ENCODE measurements at places on chromosomes 16 and 17.

- peak; percentile 51 for DNase-seq
These were observed 45.7 kb downstream of the CMTM4 start for GRCh38 chr16:66650707-66651473.

- no peak for DNase-seq
These were observed 622 bp downstream of the TOM1L2 start for GRCh38 chr17:17971431-17972125.

- DNase-seq, result no peak
These were observed 325.3 kb downstream of the UTP18 start for GRCh38 chr17:51585514-51586104.

GRCh38 chr17:72970246-72970645, 122.2 kb downstream of the SLC39A11 start:
- no peak for DNase-seq

GRCh38 chr16:21953541-21953902, 361 bp downstream of the UQCRC2 start:
- DNase-seq, result no peak

DNA sequence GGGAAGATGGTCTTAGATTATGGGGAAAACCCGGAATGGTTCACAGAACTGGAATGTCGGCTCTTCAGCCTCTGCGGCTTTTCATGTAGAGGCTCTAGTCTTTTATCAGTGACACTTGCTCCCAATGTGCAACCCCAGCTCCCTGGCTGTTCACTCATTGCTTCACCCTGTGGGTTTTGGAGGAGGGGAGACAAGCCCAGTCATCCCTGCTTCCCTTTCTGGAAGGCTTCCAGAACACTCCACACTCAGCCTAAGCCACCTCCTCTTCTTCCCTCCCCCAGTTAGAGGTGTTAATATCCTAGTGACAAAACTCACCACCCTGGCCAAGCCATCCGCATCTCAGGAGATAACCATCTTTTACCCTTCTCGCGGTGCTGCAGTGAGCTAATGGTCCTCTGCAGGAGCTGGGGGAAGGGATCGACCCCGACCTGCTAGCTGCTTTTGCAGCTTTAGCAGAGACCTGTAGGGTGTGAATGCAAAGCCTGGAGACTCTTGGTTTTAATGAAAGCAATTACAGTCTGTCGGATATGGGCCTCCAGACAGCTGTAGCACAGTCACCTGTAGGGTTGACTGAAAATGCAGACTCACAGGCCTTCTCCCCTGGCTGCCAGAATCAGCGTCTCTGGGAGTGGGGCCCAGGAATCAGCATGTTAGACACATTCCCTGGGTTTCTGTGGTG, 24.3 kb upstream of the LASP1NB start:
- DNase-seq, result peak; percentile 64

DNA sequence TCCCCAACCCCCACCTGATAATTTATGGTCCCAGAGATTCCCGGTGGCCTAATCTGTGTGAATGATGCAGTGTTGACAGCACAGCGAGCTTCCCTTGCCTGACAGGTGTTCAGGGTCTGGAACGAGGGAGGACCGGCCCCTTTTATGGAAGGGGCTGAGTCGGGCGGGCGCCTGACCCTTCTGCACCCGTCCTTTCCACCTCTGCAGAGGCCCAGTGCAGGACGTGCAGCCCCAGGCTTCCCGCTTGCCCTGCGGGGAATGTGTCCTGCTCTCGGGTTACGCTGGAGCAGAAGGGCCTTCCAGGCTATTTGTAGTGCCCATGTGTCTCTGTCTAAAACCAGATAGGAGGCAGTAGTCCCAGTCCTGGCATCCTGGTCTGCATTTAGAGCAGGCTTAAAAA, 16.2 kb downstream of the SMTNL2 start:
- DNase-seq, result no peak

GRCh38 chr17:46818929-46819859, 702 bp upstream of the WNT3 start:
- DNase-seq, result no peak

DNA sequence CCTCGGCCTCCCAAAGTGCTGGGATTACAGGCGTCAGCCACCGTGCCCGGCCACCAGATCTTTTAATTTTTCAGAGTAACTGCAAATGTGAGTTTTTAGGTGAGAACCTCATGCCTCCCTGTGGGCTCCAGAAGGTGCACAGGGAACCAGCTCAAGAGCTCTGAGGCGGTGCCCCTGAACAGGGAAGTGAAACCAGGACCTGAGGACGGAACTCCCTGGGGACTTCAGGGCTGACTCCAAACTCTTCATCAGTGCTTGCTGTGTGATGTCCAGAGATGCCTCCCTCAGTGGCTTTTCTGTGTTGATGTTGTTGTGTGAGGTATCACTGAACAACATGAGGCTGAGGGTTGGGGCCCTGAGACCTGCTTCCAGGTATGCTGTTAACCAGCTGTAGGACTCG, 23.8 kb downstream of the SLC12A3 start:
- DNase-seq, result no peak

- DNase-seq, result no peak
These were observed 66.0 kb downstream of the CDK12 start for GRCh38 chr17:39527220-39527813.

GRCh38 chr17:71315568-71315967, 805.3 kb upstream of the SOX9 start:
- no peak for DNase-seq

- no peak for DNase-seq
These were observed at the start of gene ANKS4B for GRCh38 chr16:21233521-21234150. Gene ANKS4B (plus strand): TSS chr16:21233699. CDS start chr16:21233738, 39 bp downstream.

GRCh38 chr16:71594000-71594646, 17.2 kb upstream of the TAT start:
- DNase-seq, result no peak

GRCh38 chr17:64020056-64020766, at the start of gene ICAM2:
Gene ICAM2 (minus strand): TSS chr17:64020633. CDS start chr17:64006691, 13,942 bp downstream.
- DNase-seq, result peak; percentile 89

DNA sequence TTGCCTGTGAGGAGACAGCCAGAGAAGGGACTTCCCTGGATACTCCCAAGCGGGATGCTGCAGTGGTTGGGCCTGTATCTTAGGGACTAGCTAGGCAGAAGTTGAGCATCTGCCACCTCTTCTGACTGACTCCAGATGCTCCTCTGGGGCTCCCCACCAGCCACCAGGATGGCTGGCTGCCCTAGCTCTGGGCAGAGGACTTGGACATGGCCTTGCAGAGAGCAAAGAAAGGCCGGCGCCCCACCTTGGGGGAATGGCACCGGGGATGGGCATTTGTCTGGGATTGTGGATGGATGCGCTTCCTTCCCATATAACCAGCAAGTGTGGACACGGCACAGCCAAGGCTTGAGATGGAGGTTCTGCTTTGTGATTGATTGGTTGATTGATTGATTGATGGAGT, 69.0 kb downstream of the OR1D5 start:
- no peak for DNase-seq

DNA sequence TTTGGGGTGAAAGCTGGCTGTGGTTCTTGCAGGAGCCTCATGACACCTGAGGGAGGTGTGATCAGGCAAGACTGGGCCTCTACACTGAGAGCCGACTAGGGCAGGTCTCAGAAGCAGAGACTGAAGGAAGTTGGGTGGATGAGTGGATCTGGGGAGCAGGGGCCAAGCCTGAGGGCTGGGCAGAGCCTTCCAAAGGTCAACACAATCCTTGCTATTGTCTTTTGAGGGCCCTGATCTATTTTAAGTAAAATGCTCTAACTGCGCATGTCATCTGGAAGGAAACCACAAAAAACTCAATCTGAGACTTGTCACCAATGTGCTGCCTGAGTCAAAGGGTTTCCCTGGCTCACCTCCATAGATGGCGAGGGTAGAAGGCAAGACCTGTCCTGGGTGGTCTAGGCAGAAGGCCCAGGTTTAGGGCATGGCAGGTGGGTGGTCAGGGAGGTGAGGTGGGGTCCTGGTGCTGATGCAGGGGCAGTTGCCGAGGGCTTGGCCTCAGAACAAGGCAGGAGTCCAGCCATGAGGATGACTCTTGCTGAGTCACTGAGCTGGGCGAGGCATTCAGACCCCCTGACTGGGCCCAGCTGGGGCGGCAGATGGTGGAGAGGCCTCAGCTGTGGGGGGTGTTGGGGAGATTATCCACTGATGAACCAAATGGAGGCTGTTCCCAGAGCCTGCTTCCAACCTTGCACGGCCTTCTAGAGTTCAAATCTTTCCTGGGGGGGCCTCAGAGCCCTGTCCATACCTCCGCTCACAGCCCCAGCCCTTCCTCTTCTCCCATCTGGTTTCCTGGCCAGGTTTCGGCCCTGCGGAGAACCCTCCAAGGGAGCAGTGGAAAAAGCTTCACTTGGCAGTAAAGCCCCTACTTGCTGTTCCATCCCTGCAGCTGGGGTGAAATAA, 5.1 kb downstream of the MVP start:
- no peak for DNase-seq

- no peak for DNase-seq
These were observed 129.8 kb upstream of the TOM1L1 start for GRCh38 chr17:54770836-54771235.

- no peak for DNase-seq
These were observed 48.9 kb upstream of the MRPS23 start for GRCh38 chr17:57898487-57899311.

DNA sequence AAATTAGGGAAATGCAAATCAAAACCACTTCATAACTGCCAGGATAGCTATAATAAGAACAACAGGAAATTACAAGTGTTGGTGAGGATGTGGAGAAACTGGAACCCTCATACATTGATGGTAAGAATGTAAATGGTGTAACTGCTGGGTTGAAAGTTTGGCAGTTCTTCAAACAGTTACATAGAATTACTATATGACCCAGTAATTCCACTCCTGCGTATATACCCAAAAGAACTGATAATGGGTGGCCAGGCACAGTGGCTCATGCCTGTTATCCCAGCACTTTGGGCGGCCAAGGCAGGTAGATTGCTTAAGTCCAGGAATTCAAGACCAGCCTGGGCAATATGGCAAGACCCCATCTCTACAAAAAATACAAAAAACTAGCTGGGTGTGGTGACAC, 4.5 kb upstream of the CMTM4 start:
- DNase-seq, result no peak

GRCh38 chr17:72587156-72587555, 466.3 kb downstream of the SOX9 start:
- no peak for DNase-seq

- no peak for DNase-seq
These were observed 8.0 kb downstream of the PHAF1 start for GRCh38 chr16:67117716-67118115.

- no peak for DNase-seq
These were observed 66.1 kb downstream of the AXIN2 start for GRCh38 chr17:65495122-65496055.

- no peak for DNase-seq
These were observed 1.1 kb downstream of the PRSS33 start for GRCh38 chr16:2786061-2786825.
